NCI-H187 treated with DMSO at 0.1 percent for 48 hours (cell line): ENCODE measurements at places on chromosomes 7 and 10.

DNA sequence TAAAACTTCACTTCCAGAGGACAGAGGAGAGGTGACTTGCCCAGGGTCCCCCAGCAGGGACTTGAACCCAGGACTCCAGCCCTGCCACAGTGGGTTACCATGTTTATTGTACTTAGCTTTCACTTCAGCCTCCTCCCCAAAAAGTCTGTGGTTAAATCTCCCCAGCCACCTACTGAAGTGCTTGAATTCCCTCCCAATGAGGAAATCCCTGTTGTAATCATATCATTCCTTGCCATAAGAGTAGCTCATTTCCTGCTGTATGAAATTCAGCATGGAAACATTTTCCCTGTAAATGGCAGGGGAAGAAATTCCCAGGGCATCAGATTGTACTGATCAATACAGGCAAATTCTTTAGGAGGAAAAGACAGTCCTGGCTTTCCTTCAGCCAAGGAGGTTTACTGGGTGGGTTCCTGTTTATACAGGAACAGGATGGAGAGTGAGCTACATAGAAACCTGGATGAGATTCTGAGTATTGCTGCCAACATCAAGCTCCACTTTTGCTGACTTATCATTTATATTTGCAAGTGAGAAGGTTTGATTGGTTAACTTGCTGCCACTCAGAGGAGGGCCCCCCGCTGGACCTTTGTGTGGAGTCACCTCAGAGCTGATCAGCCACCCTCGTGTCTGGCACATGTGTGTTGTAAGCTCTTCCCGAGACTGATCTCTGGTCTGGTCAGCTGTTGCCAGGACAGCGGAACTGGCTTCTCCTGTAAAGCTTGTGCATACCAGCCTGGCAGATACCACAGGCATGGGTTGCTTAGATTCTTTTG lies 16.4 kb upstream of the PDZD8 start:
- DNase-seq: no peak

DNA sequence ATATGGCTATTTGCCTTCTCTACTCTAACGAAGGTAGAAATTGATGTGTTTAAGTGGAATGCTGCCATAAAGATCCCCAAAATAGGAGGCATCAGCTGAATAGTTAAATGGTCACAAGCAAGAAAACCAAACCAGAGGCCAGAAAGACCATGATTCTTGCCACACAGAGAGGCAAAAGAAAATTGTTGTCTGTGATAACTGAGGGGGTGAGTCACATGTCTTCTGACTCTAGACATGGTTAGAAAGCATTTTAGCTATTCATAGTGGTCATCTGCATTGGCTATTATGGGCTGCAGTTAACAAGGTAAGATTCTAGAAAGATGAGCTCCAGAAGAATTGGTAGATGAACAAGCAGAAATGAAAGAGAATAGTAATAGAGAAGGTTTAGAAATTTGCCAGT lies 361.4 kb upstream of the NPSR1 start:
- no peak for DNase-seq

DNA sequence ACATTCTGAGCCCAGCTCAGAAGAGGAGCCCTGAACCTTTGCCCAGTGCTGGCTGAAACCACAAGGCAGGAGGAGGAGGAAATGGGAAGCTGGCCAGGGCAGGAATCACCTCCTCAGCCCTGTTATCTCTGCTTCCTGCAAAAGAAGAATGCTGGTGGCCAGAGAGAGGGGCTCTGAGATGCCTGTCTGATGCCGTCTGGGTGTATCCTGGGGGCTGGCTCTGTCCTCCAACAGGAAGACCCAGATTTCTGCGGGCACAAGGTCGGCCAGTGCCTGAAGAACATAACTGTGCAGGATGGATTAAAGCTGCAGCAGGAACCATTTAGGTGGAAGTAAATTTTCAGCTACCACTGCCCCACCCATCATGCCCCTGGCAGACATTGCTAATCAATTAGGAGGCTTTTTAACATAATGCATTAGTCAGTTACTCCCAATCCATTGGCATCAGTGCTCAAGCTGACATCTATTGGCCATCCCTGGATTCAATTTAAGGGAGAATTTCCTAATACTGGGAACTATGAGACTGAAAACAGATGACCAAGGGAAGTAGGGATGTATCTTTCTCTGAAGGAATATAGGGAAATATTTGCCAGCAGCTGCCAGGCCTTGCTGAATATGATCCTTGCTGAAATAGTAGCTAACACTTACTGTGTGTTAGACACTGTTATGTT lies 67.7 kb downstream of the COL13A1 start:
- no peak for DNase-seq

DNA sequence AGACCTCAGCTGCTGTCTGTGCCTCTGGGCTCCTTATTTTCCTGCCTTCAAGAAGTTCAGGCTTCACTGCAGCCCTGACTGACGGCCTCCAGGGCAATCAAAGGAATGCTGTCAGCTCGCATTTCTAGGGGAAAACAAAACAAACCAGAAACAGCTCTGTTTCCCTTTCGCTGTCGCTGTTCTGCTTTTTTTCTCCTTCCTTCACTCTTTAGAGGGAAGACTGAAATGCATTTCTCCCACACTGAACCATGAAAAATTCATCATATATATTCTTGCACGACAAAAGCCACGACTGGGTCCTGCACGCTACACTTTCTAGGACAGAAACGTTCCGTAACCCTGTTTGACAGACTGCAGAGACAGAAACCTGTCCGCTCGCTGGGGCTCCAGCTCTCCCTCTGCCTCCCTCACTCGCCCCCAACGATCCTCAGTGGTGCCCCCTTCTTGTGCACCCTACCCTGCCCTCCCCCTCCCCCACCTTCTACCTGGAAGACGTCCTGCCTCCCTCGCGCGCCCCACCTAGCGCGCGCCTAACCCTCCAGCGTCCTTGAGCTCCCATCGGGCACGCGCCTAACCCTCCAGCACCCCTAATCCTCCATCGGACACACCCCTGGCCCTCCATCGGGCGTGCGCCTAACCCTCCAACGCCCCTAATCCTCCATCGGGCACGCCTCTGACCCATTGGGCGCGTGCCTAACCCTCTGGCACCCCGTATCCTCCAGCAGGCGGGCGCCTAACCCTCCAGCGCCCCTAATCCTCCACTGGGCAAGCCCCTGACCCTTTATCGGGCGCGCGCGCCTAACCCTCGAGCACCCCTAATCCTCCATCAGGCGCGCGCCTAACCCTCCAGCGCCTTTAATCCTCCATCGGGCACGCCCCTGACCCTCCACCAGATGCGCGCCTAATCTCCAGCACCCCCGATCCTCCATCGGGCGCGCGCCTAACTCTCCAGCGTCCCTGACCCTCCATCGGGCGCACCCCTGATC lies 37.1 kb downstream of the SVOPL start:
- no peak for DNase-seq

DNA sequence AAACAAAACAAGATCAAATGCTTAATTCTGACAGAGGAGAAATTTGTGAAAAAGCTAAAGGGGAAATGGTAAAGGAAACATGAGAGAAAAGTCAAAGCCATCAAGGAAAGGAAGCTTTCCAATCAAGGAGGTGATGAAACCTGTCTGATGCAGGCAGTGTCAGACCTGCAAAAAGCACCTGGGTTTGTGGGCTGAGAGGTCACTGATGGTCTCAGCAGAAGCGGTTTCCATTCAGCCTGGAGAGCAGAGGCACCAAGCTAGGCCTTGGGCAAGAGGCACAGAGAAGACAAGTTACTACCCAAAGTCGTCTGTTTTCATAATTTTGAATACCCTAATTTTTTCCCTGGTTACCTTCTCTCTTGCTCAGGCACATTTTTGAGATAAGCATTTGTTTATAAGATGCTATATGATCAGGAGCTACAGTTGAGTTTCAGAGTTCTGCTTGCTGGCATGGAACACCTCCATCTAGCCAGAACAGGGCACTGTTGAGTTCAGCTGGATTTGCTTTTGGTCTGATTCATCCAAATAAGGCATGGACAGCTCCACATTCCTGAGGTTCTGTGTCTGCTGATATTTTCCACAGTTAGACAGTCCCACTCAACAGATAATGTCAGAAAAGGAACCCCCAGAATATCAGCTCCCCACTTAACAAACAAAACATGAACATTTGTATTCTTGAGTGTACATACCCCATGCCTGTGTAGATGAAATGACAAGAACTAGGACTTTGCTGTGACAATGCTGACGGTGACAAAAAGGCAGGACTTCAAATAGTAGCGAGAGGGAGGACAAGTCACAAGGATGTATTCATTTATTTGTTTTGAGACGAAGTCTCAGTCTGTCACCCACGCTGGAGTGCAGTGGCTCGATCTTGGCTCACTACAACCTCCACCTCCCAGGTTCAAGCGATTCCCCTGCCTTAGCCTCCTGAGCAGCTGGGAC lies 4.9 kb upstream of the PPIA start:
- DNase-seq: no peak

GRCh38 chr10:128915630-128916029 lies 551.4 kb upstream of the MGMT start:
- no peak for DNase-seq

DNA sequence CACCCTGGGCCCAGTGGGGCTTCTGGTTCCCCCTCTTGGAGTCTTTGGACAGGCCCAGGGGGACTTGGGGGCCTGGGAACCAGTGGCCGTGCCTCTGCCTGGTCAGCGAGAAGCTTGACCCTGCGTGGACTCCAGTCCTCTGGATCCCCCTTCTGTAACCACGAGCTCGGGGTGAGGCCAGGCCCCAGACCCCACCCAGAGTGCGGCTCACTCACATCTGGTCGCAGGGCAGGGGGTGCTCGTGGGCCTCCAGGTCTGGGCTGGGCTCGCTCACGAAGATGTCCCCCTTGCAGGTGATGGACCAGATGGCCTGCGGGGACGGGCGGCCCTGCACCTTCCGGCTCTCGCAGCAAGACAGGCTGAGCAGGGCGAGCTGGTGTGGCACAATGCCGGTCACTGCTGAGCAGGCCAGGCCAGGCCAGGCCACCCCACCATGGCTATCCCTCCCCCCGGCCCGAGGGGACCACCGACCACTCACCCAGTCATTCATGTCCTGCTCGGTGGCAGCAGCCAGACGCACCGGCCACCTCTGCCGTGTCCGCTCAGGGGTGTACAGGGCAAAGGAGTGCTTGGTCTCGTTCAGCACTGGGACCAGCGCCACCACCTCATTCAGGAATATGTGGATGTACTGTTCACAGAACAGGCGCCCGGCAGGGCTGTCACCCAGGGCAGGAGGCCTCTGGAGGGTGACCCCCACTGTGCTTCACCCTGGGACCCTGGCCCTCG lies 19.7 kb downstream of the BHLHA15 start:
- no peak for DNase-seq
